ENCODE measurements at places on chromosomes 7 and 10.

DNA sequence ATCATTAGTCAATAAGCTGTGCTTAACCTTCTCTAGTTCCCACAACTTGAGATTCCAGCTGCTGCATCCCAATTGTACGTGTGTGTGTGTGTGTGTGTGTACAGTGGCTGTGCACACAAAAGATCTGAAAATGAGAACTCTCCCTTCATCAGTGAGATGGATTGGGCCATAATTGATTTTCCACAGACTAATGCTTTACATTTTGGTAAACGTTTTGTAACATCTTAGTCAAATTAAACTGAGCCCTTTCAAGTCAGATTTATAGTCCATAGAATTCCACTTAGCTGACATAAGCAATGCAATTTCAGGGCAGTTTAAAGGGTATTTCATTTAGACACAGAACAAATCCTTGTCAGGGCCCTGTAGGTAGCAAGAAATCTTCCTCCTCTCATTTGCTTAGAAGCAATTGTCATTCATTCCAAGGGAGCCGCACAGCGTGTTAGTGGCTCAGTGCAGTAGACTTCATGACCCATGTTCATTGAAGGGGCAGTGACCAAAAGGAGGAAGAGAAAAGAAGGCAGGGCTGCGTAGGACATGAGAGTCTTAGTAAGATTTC lies 1123.5 kb upstream of the AUTS2 start:
- no peak for DNase-seq

GRCh38 chr10:49610114-49610457 lies at the start of gene SLC18A3:
SLC18A3 (plus strand) TSS chr10:49610310; CDS start chr10:49610741, 431 bp downstream.
- DNase-seq: peak; percentile 75

DNA sequence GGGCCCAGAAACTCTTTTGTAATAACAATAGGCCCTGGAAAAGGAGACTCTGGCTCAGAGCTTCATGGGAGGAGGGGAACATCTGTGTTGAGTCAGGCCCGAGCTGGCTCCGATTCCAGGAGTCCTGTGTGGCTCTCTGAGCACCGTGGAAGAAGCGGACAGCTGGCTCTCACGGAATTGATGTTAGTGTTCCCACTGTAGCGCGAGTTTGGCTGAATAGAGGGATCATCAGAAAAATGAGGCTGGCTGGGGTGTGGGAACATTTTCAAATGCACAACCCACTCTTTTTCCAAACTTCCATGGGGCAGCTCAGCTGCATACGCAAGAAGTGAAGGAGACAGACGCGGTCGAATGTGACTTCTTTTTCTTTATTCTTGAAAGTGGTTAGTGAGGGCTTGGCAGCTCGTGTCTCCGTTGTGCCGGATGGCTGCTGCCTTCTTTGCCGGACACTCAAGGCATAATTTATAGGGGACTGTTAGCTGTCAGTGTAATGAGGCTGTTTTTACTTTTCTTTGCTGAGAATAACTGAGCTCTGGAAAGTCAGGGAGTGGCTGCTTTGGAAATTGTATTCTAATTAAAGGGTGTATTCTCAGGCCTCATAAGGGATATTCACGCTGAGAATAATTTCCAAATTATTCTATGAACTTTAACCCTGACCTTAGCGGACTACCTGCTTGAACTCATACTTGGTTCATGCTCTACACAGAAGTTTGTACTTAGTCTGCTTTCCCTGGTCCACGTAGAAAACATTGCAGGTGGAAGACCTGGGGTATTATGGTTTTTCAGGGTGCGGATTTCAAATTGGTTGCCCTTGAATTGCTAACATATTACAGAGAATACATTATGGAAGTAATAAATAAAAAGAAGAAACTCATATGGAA lies 23.1 kb downstream of the MDFIC start:
- peak; percentile 62 for DNase-seq

DNA sequence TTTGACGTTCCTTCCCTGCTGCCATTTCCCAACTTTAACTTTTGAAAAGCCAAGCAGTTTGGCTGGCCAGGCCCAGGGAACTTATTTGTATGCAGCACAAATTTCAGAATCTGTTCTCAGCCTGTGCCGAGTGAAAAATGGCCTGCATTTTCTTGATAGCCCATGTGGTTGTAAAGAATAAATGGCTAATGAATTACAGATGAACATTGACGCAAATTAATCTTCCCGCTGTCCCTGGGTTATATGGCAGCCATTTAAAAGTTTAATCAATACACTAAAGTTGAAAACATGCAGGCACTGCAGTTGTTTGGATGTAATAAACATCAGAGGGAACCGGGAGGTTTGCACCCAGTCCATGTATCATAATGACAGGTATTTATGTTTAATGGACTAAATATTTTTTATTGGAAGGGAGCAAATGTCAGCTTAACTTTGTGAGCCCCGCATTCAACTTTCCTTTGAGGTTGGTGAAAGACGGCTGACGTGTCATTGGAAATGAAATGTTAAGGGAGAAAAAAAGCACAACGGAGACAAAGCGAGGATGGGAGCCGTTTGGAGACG lies 1092.4 kb downstream of the LRMDA start:
- peak; percentile 18 for DNase-seq

GRCh38 chr10:132229096-132229495 lies 42.3 kb downstream of the DPYSL4 start:
- no peak for DNase-seq
